ENCODE measurements at places on chromosomes 4 and X.

DNA sequence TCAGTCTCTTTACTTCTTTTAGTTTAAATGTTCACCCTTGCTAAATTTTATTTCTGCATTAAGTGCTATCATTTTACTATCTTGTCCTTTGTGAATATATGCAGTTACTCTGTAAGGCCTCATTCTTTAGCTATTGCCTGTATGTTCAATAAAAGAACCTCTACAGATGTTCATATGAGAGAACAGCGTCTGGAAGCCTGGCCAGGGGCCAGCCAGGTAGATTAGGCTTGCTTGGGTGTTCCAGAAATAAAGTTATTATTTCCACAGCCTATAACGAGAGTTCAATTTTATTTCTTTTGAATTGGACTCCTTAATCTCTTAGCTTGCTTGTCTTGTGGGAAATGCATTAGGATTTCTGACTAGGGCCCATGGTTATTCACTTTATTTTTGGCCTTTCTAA is 214.5 kb downstream of the TLL1 start:
- no peak for DNase-seq

DNA sequence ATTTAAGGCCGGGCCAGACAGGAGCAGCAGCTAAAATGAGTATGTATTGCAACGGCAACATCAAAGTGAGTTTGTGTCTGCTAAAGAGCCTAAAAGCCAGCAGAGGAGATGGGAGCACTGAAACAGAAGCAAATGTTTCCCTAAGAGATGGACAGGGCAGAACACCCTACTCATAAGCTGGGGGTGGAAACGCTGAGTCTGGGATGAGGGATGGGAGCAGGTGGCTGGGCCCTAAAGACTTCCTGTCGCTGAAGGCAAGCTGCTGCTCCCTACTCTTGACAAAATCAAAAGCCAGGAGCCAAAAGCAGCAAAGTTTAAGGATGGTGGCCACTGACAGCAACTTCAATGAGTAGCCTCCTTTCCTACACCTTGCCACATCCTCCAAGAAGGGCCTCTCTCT is 40.6 kb upstream of the NAP1L5 start:
- DNase-seq = no peak

- DNase-seq = no peak
Observed at GRCh38 chr4:11505221-11505971, 76.7 kb upstream of the HS3ST1 start.

GRCh38 chr4:4204401-4204745 is 22.4 kb downstream of the OTOP1 start:
- no peak for DNase-seq

Data from CD4-positive, alpha-beta T cell treated with Interleukin-4 for 1 hour (primary cell).